ENCODE measurements at places on chromosomes 5 and 9.

DNA sequence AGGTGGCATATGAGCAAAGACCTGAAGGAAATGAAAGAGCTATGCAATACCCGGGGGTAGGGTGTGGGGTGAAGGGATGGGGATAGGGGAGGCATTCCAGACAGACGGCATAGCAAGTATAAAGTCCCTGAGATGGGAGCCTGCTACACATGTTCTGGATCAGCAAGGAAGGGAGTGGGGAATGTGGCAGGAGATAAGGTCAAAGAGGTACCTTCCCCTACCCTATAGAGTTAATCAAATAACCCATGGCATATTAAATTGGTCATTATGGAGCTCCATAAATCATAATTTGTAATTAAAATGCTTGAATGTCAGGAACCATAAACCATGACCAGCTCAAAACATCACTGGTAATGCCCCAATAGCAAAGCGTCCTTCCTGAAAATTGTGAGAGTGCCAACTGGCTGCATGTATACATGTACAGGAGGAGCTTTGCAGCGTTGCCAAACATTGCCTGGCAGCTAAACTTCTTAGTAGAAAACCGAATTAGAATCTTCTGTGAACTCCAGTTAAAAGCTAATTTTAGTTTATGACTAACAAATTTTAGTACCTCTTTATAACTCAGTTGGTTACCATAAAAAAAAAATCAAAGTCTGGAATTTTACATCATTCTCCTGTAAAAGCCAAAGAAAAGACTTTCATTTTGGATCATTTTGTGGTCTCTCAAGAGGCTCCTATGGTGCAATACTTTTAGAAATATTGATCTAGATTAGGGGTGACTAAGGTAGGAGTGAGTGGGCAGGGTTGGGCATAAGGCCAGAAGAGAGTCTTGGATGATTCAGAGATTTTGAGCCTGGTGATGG lies 4.7 kb downstream of the DNAI1 start:
- peak; percentile 78 for DNase-seq

GRCh38 chr9:93001031-93001430 lies 53.7 kb downstream of the FGD3 start:
- DNase-seq, result no peak

- DNase-seq, result no peak
Observed at GRCh38 chr9:87592554-87593358, 95.1 kb downstream of the DAPK1 start.

- DNase-seq, result peak; percentile 93
Observed at GRCh38 chr9:109766351-109766750, 13.6 kb upstream of the PALM2AKAP2 start.

GRCh38 chr9:37668116-37668601 lies 17.4 kb downstream of the FRMPD1 start:
- no peak for DNase-seq

GRCh38 chr5:170206216-170206615 lies 26.6 kb upstream of the C5orf58 start:
- no peak for DNase-seq

GRCh38 chr5:81007637-81008027 lies 47.5 kb downstream of the RASGRF2 start:
- DNase-seq, result no peak

- no peak for DNase-seq
Observed at GRCh38 chr5:53963958-53964357, 346.4 kb downstream of the ARL15 start.

DNA sequence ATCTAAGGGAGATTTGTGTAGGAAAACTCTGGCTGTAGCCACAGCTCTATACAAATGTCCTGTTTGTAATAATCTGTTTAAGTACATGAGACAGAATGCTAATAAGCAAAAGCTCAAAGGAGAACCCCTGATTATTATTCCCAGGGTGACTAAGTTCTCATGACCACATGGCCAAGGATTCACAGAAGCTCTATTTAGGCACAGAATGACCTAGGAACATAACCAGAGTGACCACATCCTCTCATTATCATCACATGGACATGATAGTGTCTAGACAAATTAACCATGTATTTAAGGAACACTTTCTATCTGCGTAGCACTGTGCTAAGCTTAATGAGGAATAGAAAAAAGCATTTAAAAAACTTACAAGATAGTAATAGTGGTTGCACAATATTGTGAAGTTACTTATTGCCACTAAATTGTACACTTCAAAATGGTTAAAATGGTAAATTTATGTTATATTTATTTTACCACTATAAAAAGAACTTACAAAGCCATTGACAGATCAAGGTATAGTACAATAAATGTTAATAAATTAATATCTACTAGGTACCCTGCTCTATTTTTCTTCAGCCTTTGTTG lies 56.3 kb downstream of the STX17 start:
- no peak for DNase-seq

GRCh38 chr9:129432297-129433154 lies 188.4 kb downstream of the C9orf50 start:
- DNase-seq, result no peak

- no peak for DNase-seq
Observed at GRCh38 chr5:173538018-173538417, 78.4 kb downstream of the BOD1 start.

- DNase-seq, result no peak
Observed at GRCh38 chr9:2824564-2824963, 19.3 kb downstream of the PUM3 start.

GRCh38 chr5:148808864-148809642 lies 17.4 kb upstream of the ADRB2 start:
- DNase-seq, result no peak

DNA sequence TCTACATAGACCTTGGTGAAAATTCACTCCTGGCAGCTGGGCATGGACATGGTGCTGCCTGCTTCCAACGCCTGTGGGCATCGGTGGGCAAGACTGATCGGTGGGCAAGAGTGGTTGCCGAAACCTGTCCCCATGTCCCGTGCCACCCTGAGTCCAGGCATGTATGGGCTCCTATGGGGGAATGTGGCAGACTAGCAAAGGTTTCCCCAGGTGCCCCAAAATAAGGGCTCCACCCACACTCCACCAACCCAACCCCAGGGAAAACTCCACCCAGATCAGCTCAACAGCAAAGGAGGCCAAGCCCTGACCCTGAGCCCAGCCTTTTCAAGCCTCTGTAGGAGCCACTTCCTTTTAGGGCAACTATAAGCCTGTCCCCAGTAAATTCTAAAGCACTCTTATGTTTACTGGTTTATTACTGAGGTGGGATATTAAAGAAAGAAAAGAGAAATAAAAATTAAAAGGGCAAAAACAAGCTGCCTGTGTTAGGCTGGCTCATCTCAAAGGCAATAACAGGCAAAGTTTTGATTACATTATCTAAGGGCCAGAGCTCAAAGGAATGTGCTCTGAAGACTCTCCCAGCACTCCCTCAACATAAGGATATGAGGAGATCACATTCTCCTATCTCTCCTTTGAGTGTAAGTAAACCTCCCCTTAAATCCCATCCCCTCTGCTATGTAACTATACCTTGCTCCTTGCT lies 8.9 kb upstream of the SPATA31E1 start:
- DNase-seq, result no peak

DNA sequence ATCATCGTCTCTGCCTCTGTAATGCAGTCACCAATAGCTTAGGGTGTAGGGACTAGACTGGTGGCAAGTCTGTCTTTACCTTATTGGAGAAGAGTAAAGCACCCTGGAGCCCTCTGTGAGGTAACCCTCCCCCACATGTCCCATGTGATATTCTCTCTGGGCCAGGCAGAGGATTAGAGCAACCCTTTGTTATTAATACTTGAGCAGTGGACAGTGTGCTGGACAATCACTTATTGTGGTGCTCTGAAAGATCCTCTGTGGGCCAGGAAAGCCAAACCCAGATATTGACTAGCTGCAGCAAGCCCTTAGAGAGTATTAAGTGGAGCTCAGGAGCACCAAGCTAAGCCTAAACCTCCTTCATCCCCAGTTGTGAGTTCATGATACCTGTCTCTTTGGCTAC lies 139.7 kb upstream of the RUSC2 start:
- DNase-seq, result no peak

DNA sequence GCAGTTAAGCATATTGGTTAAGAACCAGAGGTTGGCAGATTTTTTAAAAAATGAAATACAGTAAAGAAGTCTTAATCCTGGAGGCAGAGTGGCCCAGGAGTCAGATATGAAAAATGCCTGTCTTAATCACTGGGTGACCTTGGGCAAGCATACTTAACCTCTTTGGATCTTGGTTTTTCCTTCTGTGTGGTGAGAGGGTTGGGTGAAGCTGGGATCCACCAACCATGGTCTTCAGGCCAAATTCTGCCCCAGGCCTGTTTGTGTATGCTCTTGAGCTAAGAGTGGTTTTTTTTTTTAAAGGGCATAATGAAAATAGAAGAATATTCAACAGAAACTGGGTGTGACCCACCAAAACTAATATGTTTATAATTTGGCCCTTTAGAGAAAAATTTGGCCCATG lies 20.0 kb upstream of the TEX48 start:
- DNase-seq, result no peak

DNA sequence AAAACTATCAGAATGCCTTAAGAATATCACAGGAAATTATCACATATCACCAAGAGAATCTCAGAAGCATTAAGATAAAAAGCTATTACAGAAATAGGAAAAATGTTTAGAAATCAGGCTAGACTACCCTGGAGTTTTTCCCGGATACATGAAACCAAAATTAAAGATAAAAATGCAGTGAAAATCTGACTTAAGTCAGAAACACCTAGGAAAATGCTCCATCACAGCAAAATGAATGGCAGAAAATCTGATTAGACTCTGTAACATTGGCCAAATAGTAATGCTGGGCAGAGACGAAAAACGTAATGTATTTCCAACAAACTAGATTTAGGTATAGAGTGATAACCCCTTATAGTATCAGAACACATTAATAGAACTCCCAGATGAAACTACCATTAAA lies 1626.7 kb upstream of the C9orf72 start:
- DNase-seq, result no peak

GRCh38 chr9:121636341-121636865 lies 15.0 kb upstream of the DAB2IP start:
- no peak for DNase-seq
